ENCODE measurements at places on chromosomes 2 and 18.

- DNase-seq = no peak
Measured at GRCh38 chr2:114281188-114281587, 161.3 kb upstream of the DPP10 start.

DNA sequence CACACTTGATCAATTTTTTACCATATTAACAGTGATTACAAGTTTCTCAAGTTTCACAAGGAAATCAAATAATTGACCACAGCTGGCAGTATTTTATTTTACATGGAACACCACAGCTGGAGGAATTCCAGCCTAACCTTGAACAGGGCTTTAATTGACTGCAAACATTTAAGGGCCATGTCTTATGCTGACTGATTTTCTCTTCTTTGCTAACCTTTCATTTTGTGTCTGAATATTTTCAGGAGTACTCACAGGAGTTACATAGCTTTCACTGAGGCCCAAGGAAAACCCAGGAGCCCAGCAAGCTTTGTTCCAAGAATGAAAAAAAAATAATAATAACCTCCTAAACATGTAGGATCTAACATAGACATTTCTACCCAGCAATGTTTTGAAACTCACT, 49.6 kb downstream of the FRZB start:
- DNase-seq = no peak

DNA sequence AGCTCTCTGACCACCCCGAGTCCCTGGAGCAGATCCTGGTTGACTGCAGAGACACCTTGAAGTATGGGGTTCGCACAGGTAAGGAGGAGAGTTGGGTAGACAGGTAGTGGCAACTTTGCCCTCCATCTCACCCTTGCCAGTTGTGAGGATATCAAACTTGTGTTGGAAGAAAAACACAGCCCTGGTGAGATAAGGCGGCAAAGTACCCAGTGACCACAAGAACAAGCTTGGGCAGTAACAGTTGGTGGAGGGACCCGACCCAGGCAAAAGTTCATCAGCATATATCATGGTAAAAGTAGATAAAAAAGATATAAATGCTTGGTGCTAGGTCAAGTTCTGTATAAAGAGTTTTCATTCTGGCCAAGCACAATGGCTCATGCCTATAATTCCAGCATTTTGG, 14.4 kb downstream of the GAD1 start:
- no peak for DNase-seq

- DNase-seq = no peak
Measured at GRCh38 chr2:773256-774160, 96.3 kb upstream of the TMEM18 start.

- peak; percentile 68 for DNase-seq
Measured at GRCh38 chr2:157052685-157053224, 204.8 kb upstream of the GALNT5 start.

GRCh38 chr2:107785756-107786155, 40.9 kb upstream of the RGPD4 start:
- DNase-seq = no peak
